ENCODE measurements at places on chromosomes 12 and 14.

DNA sequence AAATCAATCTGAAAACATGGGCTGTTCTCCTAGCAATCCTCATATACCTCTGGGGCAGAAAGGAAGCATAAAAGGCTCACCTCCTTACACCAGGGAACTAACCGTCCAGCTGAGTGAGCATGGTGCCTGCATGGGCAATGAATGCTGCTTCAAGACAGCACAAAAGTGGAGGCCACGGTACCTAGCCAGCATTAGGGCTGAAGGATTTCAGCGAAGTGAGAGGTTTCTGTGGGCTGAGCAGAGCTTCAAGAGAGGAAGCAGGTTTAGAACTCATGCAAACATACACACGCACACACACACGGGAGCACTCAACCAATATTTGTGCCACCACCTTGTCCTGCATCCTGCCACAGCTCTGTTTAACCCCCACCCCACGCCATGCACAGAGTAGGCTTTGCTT lies 838.5 kb upstream of the TMEM132C start:
- DNase-seq = no peak

- DNase-seq = no peak
Observed at GRCh38 chr12:3797531-3798048, 44.7 kb upstream of the CRACR2A start.

DNA sequence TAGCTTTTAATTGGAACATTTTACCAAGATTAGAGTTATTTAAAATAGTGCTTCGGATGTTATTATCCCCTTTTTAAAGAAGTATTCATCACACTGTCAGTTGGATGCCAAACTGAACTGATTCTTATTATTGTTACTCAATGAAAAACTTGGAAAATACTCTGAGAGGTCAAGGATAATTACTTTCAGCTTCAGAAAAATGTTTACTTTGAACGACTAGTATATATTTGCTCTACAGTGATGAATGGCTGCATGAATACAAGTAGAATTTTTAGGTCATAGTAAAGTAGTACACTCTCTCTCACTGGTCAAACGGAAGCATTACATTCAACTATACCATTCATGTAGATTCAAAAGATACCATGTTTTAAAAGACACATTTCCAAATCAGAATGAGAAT lies 269.2 kb downstream of the CCDC91 start:
- DNase-seq = no peak

DNA sequence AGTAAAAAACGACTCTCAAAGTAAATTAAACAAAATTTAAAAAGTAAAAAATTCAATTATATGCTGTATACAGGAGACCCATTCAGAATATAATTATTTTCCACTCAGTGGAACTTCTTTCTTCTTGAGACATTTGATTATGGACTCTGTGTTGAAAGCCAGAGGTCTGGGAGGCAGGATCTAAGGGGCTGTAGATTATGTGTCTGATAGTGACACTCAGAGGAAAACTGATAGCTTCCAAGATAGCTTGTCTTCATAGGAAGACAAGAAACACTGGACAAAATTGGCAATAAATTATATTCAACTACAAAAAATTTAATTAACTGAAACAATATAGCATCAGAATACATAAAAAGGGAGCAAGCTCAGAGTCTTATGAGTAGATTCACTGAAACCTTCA lies 135.8 kb downstream of the KITLG start:
- DNase-seq = no peak

- DNase-seq = no peak
Observed at GRCh38 chr12:69389831-69390230, 30.3 kb downstream of the YEATS4 start.

DNA sequence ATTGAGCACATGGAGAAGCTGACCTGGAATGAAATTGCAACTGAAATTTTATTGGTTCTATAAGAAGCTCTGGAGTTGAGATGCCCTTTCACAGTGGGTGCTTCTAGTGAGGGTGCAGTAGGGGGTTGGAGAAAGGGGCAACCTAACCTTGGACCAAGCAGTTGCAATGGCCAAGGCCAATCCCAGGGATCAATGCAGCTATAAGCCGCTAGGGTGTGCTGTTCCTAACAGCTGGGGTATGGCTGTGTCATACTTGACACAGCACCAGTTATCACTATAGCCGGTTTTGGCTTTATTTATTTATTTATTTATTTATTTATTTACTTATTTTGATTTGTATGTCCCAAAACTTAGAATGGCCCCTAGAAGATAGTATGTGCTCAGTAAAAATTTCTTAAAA lies 505.9 kb downstream of the FLRT2 start:
- no peak for DNase-seq

GRCh38 chr14:105249182-105250007 lies 1.1 kb downstream of the BTBD6 start:
- no peak for DNase-seq

- no peak for DNase-seq
Observed at GRCh38 chr14:104162495-104162894, 24.1 kb downstream of the KIF26A start.

GRCh38 chr14:93081876-93082570 lies 33.7 kb downstream of the ITPK1 start:
- no peak for DNase-seq

DNA sequence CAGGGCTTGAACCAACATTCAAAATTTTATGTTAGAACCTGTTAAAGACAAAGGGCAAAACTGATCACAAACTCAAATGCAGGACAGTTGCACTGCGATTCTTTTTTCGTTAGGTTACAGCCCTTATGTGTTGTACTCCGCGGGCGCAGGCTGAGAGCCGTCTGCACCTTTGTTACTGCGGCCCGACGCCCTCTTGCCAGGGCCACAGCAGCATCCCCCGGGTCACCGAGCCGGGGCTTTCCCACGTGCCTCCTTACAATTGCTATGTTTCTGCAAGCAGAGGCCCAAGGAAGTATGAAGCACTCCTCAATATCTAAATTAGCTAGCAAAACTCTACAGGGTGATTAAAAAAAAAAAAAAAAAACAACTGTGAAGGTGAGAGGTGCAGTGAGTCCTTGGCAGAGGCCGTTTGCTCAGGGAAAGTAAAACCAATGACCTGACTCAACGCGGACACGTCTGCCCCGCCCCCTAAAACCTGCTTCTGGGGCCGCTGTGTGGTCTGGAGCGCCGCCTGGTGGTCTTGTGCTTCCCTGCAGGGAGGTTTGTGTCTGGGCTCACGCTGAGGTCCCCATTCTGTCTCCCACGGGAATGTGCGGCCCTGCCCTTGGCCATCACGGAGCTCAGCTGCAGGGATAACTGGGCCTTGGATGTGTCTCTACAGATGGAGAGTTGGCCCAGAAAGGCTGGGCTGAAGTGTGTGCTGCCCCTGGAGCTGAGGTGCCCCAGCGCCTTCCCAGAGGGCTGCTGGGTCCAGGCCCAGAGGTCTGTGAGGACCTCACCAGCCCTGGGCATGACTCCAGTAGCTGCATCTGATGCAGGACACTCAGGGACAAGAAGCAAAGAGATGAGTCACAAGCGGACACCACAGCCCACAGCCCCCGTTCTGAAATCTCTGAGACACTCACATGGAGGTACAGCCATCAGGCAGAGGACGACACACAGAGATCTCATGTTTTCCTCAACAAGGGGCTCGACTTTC lies 418.5 kb downstream of the TMEM121 start:
- DNase-seq = no peak

GRCh38 chr12:93712200-93712599 lies 35.0 kb downstream of the CRADD start:
- no peak for DNase-seq

- DNase-seq = no peak
Observed at GRCh38 chr12:19829100-19829853, 390.0 kb downstream of the AEBP2 start.

- no peak for DNase-seq
Observed at GRCh38 chr12:89429528-89429927, 77.2 kb upstream of the DUSP6 start.

GRCh38 chr12:14257303-14257733 lies 108.2 kb upstream of the ATF7IP start:
- DNase-seq = no peak

DNA sequence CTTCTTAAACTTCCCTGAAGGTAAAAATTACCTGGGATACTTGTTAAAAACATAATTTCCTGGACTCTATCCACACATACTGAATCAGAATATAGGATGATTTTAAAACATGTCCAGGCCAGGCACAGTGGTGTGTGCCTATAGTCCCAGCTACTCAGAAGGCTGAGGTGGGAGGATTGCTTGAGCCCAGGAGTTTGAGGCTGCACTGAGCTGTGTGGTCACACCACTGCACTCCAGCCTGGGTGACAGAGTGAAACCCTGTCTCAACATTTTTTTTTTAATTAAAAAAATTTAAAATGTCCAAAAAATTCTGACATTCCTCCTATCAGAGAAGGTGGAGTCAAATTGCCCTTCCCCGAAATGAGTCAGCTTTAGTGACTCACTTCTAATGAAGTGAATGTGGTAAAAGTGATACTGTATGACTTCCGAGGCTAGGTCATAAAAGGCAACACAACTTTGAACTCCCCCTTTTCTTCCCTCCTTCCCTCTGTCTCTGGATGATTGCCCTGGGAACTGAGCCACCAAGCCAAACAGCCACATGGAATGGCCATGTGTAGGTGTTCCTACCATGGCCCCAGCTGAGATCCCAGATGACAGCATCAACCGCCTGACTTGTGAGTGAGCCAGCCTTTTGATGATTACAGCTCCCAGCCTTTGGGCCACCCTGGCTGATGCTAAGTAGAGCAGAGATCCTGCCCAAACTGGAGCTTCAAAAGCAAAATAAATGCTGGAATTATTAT lies 36.3 kb downstream of the LIMA1 start:
- DNase-seq = no peak

DNA sequence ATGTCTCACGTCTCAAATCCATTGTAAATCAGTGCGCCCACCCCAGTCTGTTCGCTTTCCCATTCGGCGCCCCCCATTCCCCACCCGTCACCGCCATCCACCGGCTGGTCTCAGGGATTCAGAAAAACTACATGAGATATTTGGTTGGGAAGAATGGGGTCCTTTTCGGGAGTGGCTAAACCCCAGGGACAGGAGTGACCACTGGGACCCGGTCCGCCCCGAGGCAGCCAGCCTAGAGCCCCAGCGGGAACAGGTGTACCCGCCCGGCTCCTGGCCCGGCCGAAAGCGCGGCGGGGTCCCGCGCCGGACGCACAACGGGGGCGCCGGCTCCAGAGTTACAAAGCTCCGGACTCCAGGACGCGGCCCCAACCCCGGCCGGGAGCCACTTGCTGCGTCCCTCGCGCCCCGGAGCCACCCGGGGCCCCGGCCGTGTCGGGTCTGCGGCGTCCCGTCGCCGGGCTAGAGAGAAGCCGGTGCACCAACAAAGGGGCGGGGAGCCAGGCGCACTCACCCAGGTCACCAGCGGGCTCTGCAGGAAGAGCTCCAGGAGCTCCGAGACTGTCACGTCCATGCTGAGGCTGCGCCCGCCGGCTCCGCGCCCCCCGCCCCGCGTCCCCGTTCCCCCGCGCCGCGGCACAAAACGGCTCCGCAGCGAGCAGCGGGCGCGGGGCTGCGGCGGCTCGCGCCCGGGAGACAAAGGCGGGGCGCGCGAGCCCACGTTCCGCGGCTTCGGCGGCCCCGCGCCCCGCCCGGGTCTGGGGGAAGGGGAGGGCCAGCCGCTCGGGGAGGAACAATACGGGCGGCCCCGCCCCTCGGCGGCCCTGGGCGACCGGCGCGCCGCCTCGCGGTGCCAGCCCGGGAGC lies at the start of gene CCDC88C:
Gene CCDC88C (minus strand): TSS at position 701 of the 863 bp plus-strand sequence. CDS start 130 bp downstream, at position 571.
- no peak for DNase-seq
